ENCODE measurements at places on chromosomes 5 and 9.

DNA sequence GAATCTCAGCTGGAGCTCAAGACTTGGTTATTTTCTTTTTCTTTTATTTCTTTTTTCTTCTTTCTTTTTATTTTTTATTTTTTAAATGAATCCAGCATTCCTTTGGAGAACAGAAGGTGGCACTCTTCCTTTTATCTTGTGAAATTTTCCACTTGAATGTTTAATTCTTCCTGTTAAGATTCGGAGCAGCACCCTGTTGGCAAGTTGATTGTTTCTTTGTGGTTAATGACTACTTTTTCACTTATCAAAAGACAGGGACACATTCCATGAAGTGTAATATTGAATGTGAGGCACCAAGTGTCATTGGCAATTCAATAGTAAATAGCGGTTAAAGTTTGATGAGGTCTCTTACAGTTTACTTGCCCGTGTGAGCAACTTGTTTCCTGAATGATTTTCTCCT is 240.5 kb upstream of the CHD1 start:
- DNase-seq: no peak

- no peak for DNase-seq
Observed at GRCh38 chr9:70465904-70466303, 51.4 kb upstream of the KLF9 start.

- DNase-seq: no peak
Observed at GRCh38 chr9:90919883-90920282, 118.3 kb downstream of the SYK start.

- no peak for DNase-seq
Observed at GRCh38 chr5:159181152-159181551, 28.2 kb downstream of the RNF145 start.

- no peak for DNase-seq
Observed at GRCh38 chr9:120944434-120944843, 17.8 kb upstream of the TRAF1 start.

DNA sequence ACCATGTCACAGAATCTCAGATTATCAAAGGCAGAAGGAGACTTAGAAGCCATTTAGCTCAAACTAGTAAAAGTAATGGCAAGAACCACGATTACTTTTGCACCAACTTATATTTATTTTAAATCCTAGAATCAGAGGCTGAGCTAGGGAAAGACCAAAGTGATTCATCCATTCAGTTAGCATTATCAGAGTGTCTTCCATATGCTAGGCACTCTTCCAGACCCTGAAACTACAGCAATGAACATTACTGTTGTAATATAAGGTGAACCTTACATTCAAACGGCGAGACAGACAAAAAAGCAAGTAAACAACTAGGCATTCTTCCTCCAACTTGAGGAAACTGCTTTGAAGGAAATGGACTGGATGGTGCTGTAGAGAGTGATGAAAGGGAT is 7.9 kb downstream of the PDE6A start:
- no peak for DNase-seq

DNA sequence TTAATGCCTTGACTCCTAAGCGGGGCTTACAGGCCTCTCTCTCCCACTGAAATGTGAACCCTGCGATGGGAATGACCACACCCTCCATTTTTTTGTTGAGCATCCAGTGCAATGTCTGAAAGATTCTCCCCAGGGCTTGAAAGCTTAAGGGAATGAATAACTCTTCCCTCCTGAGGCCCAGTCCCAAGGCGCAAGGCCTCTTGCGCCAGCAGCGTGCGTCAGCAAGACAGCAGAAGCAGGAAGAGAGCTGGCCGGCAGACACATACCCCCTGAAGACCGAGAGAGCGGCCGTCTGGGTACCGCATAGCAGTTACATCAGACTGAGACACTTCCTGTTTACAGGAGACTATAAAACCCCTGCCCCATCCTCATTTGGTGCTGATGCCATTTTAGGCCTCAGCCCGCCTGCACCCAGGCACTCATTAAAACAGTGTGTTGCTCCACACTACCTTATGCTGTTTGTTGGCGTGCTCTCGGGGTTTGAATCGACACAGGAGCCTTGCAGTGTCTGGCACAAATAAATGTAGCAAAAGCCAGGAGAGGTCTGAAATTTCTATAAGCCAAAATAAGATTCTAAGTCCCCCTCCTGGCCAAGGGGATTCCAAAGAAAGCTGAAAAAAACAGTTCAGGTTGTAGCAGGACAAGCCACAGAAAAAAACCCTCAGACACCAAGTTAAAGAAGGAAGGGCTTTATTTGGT is 62.3 kb downstream of the GDNF start:
- no peak for DNase-seq

DNA sequence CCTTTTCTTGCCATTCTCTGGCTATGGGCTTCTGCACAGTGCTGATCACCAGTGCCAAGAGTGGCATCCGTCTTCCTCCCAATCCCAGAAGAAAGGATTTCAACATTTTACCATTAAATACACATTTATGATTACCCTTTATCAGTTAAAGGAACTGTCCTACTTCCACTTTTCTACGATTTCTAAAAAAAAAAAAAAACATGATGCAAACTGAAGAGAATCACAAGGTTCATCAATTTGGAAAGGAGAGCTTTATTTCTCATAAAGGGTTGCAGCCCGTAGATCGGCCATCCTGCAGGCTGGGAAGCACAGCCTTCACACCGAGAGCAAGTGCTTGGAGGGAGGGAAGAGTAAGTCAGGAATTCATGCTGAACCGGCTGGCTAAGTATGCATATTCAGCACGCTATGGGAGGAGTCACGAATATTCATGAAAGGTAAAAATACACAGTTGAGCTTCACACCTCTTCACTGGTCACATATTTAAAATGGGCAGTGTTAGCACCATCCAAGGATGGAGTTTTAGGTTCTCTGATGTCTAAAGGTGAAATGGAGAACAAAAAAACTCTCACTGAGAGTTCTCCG is 52.5 kb upstream of the SEMA4D start:
- no peak for DNase-seq

- DNase-seq: no peak
Observed at GRCh38 chr9:7341571-7341970, 458.0 kb downstream of the DMAC1 start.

- no peak for DNase-seq
Observed at GRCh38 chr9:89592963-89593726, 11.7 kb upstream of the GADD45G start.

DNA sequence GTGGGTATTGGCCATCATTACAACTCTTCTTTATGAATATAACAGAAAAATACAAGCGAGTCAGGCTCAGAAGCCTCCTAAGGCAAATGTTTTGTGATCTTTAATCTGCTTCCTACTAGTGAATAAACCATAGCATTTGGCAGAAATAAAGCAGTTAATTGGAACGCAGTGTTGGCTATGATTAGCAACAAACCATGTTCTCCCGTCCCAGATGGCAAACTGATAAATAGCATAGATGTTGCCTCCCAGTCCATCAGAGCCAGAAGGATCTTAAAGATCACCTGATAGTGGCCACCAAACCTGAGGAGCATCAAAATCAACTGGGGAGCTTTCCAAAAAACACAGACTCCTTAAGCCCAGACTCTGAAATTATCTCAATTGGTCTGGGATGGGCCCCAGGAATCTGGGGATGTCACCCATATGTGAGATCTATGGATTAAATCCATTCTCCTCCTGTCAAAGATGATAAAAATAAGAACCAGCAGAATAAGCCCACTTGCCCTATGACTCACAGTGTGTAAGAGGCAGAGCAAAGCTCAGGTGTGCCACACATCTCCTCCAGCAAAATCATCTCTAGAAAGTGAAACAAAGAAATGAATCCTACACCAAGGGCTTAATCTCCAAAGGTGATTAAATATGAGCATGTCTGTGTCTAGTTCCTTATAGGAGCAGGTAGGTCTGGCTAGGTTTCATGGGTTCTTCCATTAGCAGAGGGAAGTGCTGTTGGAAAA is 50.3 kb downstream of the APBA1 start:
- DNase-seq: no peak

DNA sequence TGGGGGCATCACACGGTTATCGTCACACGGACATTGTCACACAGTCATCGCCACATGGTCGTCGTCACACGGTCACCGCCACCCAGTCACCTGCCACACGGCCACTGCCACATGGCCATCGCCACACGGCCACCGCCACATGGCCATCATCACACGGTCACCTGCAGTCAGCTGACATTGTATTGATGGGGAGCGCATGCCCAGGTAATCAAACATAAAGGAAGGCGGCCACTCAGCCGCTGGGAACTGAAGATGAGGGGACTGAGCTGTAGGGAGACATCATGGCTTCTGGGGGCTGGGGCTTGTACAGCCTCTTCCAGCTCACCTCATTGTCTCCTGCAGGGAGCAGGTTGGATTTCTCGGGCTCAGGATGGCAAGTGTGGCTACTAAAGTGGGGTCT is 49.2 kb downstream of the MRPL36 start:
- DNase-seq: no peak

DNA sequence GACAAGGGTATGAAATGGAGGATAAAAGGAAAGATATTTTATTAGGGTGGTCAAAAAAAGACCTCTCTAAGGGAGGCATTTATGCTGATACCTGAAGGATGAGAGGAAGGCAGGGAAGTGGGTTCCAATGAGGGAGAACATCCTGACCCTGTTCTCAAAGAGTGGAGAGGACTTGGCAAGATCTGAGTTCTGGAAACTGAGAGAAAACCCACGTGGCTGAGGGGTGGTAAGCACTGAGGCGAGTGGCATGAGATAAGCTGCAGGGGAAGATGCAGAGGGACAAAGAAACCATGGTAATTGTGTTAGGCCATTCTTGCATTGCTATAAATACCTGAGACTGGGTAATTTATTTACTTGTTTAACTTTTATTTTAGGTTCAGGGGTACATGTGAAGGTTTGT is 16.8 kb downstream of the SH3RF2 start:
- DNase-seq: no peak

DNA sequence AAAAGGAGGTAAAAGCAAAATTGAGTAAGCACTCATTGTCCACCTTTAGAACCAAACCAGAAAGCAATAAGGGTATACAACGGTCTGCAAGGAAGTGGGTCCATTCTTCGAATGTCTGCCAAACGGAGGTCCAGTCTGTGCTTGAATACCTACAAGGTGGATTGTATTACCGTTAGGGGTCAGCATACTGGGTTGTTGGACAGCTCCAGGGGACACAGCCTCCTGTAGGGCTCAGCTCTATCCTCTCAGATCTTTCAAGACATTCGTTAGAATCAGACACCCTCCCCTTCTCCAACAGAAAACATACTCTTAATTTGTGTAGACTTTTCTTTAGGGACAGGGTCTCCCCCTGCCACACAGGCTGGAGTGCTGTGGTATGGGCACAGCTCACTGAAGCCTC is 5.5 kb downstream of the ASTN2 start:
- no peak for DNase-seq

DNA sequence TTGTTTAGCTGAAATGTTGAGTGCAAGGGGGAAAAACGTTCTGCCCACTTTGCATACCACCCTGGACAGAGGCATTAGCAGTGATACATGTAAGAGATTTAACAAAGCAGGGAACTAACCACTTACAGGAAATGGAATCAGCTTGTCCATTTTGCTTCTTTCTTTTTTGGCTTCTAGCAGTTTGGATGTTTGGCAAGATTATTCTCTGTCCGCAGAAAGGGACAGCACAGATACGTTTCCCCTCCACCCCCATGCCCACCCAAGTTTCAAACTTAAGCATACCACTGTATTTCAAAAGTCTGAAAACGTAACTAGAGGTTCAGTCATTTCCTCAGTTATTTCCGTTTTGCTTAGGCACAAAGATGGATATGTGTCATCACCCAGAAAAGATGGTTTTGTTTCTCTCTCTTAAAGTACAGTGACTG is 118.4 kb downstream of the GDNF start:
- no peak for DNase-seq

DNA sequence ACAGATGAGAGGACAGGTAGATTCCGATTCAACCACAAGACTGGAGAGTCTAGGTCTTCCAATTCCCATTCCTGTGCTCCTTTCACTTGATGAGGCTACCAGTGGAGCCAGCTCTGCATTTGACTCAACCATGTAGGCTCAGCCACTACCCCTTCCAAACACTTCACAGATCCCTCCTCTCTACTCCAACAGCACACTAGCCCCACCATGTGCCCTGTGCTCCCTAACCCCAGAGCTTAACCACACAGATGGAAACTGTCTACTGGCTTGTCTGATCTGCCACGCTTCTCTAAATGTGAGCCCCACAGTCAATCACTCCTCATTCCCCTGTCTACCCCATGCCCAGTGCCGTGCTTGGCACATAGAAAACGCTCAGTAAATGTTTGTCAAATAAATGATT is 508.2 kb downstream of the CDK5RAP2 start:
- no peak for DNase-seq

DNA sequence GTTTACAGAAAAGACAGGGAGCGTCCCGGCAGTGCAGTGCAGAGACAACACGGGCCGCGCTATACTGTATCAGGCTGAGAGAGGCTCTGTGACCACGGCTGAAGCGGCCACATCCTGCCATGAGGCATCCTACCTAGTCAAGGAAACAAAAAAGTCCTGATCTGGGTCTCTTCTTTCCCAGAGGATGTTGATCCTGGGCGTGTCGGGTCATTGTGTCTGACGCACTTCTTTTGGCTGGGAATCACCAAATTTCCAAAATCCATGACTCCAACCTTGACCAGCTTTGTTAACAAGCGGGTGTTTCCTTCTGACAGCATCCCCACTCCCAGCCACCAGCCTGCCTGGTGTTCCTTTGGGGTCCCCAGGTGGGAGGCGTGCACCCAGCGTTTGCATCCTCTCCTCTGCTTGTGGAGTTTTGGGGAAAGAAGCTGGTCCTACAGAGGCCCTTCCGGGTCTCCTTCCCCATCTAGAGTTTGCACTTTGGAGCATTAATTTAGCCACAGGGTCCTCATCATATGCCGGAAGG is 91.4 kb upstream of the RAI14 start:
- DNase-seq: no peak

DNA sequence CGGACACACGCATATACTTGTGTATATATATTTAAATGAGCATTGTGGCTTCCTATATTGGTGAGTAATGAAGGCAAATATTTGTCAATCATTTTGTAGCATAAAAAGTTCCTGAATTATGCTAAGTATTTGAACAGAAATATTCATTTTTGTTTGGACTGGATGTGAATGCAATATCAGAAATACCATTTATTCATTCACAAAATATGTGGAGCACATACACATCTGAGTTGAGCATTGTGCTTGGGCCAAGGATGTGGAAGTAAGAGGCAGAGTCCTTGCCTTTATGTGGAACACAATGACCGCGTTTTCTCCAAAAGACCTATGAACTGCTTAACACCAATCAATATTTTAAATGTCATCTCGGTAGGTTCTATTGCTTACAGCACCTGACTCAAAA is 1086.5 kb downstream of the NR2F1-AS1 start:
- DNase-seq: no peak

- DNase-seq: no peak
Observed at GRCh38 chr5:33936381-33937016, at the start of gene RXFP3. RXFP3 (plus strand) TSS chr5:33936386; CDS start chr5:33936741, 355 bp downstream.

GRCh38 chr5:9343146-9343850 is 202.6 kb downstream of the SEMA5A start:
- no peak for DNase-seq

DNA sequence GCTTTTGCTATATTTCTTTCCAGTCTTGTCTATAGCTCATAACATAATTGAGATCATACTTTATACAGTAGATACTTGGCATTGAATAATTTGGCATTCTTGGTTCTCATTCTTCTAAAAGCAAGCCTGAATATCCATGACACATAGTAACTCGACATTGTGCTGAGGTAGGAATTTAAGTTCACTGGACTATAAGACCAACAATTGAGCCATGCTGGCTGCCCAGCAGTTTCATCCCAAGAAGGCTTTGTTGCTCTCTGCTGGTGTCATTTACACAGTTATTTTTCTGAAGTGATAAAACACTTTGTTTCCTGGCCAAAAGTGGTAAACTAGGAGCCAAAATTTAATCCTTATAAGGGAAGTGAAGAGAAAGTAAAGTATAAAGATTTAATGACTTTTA is 192.0 kb downstream of the ADAMTSL1 start:
- DNase-seq: no peak

GRCh38 chr5:169298193-169298592 is 2.7 kb downstream of the SLIT3 start:
- no peak for DNase-seq
